NCI-H526 treated with DMSO at 0.1 percent for 48 hours (cell line): ENCODE measurements at places on chromosomes 2 and 18.

DNA sequence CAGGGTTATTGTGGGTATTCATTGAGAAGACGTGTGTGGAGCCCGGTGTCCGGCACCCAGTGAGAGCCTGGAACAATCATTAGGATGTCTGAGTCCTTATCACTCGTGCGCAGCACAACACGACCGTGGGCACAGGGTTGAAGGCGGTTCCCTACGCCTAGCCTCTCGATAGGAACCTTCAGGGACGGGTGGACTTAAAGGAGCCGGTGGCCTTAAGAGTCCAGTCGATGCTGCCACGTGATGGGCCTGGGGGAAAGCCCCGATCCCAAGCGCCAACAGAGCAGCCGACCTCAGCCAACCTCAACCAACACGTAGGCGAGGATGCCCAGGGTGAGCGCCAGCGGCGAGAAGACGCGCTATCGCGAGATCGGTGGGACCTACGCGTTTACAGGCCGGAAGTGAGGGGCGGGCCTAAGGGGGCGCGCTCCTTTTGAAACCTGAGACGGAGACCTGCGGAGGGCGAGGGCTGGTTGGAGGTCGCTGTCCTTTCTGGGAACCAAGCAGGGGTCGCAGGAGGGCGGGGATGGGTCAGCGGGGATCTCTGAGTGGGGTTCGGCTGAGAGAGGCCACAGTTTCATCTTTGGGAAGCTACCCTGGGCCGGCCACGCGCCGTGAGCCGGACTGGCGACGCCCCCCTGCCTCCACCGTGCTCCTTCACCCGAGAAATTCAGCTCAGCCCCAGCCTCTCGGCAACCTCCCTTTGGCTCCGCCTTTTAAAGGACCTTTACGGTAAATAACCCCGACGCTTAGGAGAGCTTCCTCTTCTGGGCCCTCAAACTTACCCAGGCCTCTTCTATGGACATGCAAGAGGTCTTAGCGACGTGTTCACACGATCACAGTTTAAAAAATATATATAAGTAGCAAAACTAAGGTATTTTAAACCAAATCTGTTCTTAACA, 28.3 kb downstream of the WNT10A start:
- peak; percentile 89 for DNase-seq

DNA sequence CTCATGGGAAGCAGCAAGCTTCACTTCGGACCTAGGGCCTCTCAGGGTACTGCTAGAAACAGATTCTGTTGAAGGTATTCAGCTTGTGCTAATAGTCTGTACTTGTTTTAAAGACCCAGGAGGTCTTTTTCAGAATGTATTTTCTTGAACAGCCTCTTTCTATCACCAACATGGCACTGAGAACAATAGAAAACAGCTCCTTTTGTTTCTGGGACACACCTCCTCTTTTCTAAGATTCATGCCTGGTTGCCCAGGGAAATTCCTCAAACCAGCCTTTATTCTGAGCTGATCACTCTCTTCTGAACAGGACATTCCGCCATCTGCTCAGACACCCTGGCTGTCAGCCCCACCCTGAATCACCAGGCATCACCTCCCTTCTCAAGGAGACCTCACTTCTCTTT, 389.6 kb downstream of the TGIF1 start:
- no peak for DNase-seq

- no peak for DNase-seq
These were observed 369.2 kb downstream of the GALNT13 start for GRCh38 chr2:154240921-154241379.

- no peak for DNase-seq
These were observed 2.6 kb downstream of the NLRC4 start for GRCh38 chr2:32262105-32262504.

DNA sequence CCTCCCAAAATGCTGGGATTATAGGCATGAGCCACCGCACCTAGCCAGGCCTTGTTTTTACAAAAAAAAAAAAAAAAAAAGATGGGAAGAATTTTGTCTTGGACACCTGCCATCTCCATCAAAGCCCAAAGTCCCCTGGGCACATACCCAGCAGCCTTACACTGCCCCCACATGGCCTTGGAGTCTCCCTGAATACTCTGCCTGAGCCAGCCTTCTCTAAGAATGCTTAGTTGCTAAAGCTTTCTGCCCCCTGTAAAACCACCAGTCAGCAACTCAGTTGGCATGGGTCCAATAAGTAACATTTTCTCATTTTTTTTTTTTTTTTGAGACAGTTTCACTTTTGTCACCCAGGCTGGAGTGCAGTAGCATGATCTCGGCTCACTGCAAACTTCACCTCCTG, 40.6 kb downstream of the SPC25 start:
- no peak for DNase-seq

- DNase-seq: no peak
These were observed 149.5 kb downstream of the MTX2 start for GRCh38 chr2:176418768-176419167.

GRCh38 chr2:169845016-169845415, 17.8 kb downstream of the UBR3 start:
- no peak for DNase-seq

- no peak for DNase-seq
These were observed 96.3 kb upstream of the ATP5MC3 start for GRCh38 chr2:175277772-175278171.

GRCh38 chr2:129491308-129491707, 488.2 kb upstream of the RAB6C start:
- DNase-seq: no peak

DNA sequence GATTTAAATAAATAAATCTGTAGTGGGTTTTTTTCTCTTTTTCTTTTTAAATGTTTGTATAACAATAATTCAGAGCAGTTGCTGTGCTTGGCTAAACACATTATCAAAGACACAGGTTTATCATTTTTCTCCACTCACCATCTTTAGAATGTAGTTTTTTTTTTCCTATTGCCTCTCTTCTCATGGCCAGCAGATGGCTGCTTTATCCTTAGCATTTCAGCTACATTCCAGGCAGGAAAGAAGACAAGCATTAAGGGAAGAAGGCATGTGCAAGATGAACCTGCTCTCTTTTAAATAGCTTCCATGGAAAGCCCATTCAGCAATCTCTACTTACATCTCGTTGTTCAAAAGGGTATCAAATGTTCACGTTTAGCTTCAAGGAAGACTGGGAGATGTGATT, 42.6 kb downstream of the ARHGAP15 start:
- DNase-seq: no peak

- peak; percentile 37 for DNase-seq
These were observed 26.0 kb downstream of the ACADL start for GRCh38 chr2:210199186-210199765.

- no peak for DNase-seq
These were observed 283.2 kb downstream of the MREG start for GRCh38 chr2:215729985-215730620.

- DNase-seq: no peak
These were observed 30.9 kb downstream of the MBP start for GRCh38 chr18:77101410-77102258.

GRCh38 chr18:10798727-10799550, 273.1 kb downstream of the NAPG start:
- DNase-seq: peak; percentile 18

GRCh38 chr2:120105360-120105759, 92.5 kb downstream of the EPB41L5 start:
- DNase-seq: no peak

- DNase-seq: no peak
These were observed 84.9 kb downstream of the SLC8A1 start for GRCh38 chr2:40367032-40367431.

- DNase-seq: peak; percentile 54
These were observed 15.8 kb upstream of the SELENOI start for GRCh38 chr2:26330114-26330549.

GRCh38 chr2:184444623-184445223, 153.6 kb upstream of the ZNF804A start:
- no peak for DNase-seq

GRCh38 chr2:234286956-234287355, 209.9 kb downstream of the ARL4C start:
- no peak for DNase-seq

DNA sequence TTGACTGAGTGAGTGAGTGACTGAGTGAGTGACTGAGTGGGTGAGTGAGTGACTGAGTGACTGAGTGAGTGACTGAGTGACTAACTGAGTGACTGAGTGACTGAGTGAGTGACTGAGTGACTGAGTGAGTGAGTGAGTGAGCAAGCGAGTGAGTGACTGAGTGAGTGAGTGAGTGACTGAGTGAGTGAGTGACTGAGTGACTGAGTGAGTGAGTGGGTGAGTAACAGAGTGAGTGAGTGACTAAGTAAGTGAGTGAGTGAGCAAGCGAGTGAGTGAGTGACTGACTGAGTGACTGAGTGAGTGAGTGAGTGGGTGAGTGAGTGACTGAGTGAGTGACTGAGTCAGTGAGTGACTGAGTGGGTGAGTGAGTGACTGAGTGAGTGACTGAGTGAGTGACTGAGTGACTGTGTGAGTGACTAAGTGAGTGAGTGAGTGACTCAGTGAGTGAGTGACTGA, 11.9 kb downstream of the MAL start:
- no peak for DNase-seq

DNA sequence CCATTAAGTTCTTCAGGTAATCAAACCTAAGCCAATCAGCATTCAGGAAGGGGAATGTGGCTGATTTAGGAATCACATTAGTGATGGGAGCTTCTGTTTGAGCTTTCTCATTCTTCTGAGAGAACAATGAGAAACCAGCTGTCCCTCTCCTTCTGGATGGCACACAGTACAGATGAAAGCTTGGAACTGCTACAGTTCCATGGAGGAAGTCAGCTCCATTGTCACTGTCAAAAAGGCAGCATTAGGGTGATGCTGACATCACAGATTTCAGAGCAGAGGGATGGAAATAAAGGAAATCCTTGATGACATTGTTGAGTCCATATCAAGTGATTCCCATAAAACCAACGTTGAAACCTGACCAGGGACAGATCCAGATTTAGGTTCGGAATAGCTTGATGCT, 36.1 kb upstream of the ACYP2 start:
- no peak for DNase-seq

DNA sequence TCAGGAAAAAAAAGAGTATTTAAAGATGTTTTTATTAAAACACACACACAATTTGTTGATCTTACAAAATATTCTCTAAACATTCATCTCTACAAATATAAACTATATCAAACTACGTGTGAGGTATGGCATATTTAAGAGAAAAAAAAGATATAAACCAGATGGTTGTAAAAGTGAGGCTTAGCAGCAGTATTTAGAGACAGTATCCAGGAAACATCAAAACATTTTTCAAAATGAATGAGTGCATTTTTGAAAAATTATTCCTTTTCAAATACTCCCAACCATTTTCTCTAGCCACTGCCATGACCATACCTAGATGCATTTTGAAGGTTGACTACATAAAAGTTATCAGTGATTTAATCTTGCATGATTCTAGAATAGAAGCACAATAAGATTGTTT, 38.2 kb upstream of the RAB27B start:
- DNase-seq: no peak

- no peak for DNase-seq
These were observed 486.0 kb downstream of the ERBB4 start for GRCh38 chr2:212052412-212053159.

- no peak for DNase-seq
These were observed 3.4 kb downstream of the CTLA4 start for GRCh38 chr2:203870941-203871340.

GRCh38 chr2:7013471-7014160, 96.4 kb downstream of the RNF144A start:
- no peak for DNase-seq

DNA sequence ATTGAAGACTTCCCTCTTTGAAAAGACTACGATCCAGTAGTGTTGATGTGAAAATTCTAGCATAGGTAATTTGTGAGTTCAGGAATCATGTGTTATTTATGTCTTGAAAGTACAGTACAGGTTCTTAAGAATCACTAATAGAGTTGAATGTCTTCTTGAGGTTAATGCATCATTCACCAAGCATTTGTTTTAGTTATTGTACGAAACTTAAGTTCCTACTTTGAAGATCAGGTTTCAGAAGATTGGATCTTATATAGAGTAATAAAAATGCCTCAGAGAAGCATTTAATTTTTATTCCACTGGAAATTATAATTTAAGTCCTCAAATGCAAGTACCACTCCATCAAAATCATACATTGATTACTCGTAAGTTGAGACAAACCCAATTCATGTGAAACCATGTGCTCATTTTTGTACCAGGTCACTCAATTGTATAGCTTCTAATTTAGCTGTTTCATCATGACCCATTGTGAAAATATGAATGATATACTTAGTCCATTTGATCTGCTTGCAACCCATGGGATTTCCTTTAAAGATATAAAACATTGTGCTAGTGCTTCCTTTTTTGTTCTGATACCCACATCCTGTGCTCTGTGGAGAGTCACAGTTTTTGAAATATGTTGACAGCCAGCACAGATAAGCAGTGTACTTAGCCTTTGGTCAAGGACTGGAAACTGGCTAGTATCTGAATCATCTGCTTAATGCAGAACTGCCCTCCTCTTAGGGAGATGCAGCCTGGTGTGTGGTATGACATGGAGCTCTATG, 22.5 kb upstream of the RAB27B start:
- DNase-seq: no peak
